ENCODE measurements at places on chromosomes 5 and 9. TPM values are rescaled to one million over a fixed set of nuclear protein-coding genes. Genes with fewer than 3 reads are reported as not detected.

GRCh38 chr5:140869555-140869886 lies 764 bp downstream of the PCDHA11 start:
- H3K27ac ChIP-seq: no peak overlapping the region
- DNase-seq: no peak
- no peaks in the 10 kb centered on the region for H3K36me3 ChIP-seq
- H3K4me1 ChIP-seq: no peaks in the 10 kb centered on the region

- no peak overlapping the region for H3K27ac ChIP-seq
- H3K27me3 ChIP-seq: peaks cover 7% of the 10 kb centered on the region
- no peaks in the 10 kb centered on the region for H3K36me3 ChIP-seq
- no peak for DNase-seq
- H3K4me3 ChIP-seq: no peak overlapping the region
These were observed 46.3 kb downstream of the FYB1 start for GRCh38 chr5:39173069-39173468.

The TMC1 gene
- 0.36 TPM for total RNA-seq

- H3K4me3 ChIP-seq: no peak overlapping the region
- H3K4me1 ChIP-seq: no peaks in the 10 kb centered on the region
- H3K27ac ChIP-seq: no peak overlapping the region
- no peaks in the 10 kb centered on the region for H3K27me3 ChIP-seq
- DNase-seq: no peak
These were observed 879.8 kb upstream of the DMAC1 start for GRCh38 chr9:8679371-8679822.

The SPATA31E1 gene
- not detected for total RNA-seq

The CCDC183 gene
- 0.62 TPM for total RNA-seq

DNA sequence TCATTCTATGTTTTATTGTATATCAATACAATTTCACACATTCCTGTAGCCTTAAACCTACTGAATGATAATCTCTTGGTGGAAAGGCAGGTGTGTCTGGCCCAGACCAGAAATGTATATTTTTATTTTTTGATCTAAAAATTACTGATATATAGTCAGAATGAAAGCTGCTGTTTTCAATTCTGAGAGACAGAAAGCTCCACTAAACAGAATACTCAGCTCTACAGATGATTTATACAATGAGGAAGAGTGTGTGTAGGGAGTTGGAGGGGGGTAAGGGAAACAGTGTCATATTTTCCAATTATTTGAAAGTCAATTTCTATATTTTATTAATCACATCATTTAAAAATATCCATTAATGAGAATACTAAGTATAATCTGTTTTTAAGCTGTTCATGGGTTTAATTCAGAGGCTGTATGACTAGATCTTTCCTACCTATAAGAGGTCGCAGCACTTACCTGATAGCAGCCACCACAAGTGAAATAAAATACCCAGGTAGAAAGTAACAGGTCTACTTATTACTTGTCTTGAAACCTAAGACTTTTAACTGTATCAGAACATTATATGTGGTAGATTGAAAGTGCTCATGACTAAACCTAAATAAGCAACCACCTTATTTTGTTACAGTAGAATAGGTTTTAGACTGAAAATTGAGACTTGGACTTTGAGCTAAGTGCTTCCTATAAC lies 183.4 kb downstream of the TMC1 start:
- no peaks in the 10 kb centered on the region for H3K4me1 ChIP-seq
- H3K36me3 ChIP-seq: no peaks in the 10 kb centered on the region
- no peak for DNase-seq

The ARSK gene
- total RNA-seq: 13.7 TPM

The C5orf58 gene
- total RNA-seq: 0.15 TPM

GRCh38 chr9:124042201-124042721 lies 30.7 kb downstream of the LHX2 start:
- no peak overlapping the region for H3K27ac ChIP-seq
- no peak overlapping the region for H3K4me3 ChIP-seq
- no peaks in the 10 kb centered on the region for H3K27me3 ChIP-seq
- H3K36me3 ChIP-seq: no peaks in the 10 kb centered on the region
- DNase-seq: no peak

DNA sequence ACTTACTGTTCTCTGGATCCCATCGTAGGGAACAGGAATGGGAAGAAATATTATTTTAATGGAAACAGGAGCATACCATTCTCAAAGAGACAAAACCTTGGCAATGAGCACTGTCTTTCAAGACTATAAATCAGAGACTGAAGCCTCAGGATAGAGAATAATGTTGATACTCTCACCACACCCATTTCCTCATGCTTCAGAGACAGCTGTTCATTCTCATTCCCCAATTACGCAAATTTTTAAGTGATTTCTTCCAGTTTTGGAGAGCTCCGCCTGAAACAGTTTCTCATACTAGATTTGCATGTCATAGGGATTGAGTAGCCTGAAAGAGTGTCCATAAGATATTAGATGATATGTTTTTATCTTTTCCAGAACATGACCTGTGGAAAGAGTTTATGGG lies 290.5 kb upstream of the RASA1 start:
- H3K27me3 ChIP-seq: no peaks in the 10 kb centered on the region
- DNase-seq: no peak
- H3K27ac ChIP-seq: no peak overlapping the region
- H3K4me3 ChIP-seq: no peak overlapping the region
- H3K4me1 ChIP-seq: no peaks in the 10 kb centered on the region

The CCDC152 gene
- total RNA-seq: not detected

The SLCO6A1 gene
- total RNA-seq: not detected

The PARP8 gene
- 20.2 TPM for total RNA-seq

- H3K27ac ChIP-seq: no peak overlapping the region
- no peaks in the 10 kb centered on the region for H3K4me1 ChIP-seq
- DNase-seq: no peak
- no peak overlapping the region for H3K4me3 ChIP-seq
These were observed 512.9 kb downstream of the NTRK2 start for GRCh38 chr9:85182383-85182782.

GRCh38 chr5:178553517-178553916 lies 36.7 kb downstream of the COL23A1 start:
- H3K36me3 ChIP-seq: no peaks in the 10 kb centered on the region
- H3K4me1 ChIP-seq: no peaks in the 10 kb centered on the region
- H3K27me3 ChIP-seq: 0 out of 2 replicates have a peak, but pooled peaks cover 2% of the 10 kb centered on the region
- no peak overlapping the region for H3K4me3 ChIP-seq

GRCh38 chr5:117888688-117889087 lies 1099.7 kb downstream of the DTWD2 start:
- no peak for DNase-seq
- H3K27me3 ChIP-seq: no peaks in the 10 kb centered on the region
- no peak overlapping the region for H3K4me3 ChIP-seq
- H3K27ac ChIP-seq: no peak overlapping the region
- no peaks in the 10 kb centered on the region for H3K36me3 ChIP-seq

DNA sequence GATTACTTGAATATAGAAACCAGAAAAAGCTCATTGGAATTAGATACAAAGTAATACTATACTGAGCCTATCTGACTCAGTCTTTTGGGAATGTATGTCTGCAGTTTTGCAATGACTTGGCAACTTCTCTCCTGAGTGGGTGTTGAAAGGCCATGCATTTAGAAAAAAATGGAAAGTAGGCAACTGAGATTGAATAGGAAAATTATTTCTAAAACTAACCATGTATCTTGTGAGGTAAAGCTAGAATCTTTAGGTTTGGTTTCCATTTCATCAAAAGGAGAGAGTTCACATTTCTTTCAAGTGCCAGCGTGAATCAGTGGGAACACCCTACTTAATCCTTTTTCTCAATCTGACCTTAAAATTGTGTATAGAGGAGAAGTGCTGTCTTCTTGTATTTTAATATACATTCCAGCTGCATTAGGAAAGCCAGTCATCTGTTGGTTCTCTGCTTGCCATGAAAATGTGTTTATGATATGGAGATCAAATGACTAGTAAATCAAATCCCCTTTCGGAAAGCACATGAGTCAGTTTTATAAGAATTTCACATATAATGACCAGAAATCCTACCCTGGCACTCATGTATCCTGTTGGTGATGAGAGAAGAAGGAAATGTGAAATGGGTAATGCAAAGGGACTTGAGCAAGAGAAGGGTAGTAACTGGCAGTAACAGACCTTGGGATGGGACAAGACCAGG lies 30.4 kb downstream of the NFX1 start:
- no peak for DNase-seq
- no peak overlapping the region for H3K27ac ChIP-seq
- H3K36me3 ChIP-seq: peaks cover 36% of the 10 kb centered on the region
- no peak overlapping the region for H3K4me3 ChIP-seq
- no peaks in the 10 kb centered on the region for H3K4me1 ChIP-seq

DNA sequence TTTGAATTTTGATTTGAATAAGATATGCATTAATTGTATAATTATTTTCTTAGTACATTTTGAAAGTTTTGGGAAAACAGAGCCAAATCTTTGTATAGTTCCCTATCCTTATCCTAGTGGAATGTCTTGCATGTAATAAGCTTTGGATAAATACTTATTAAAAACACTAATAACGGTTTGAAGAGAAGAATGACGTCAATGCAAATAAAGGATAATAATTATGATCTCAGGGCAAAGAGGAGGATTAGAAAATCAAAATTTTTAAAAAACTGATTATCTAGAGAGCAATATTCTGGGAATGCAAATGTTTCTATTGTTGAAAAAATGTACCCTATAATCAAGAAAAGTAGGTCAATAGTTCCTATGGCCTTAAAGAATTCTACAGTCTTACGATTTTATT lies 22.1 kb downstream of the TYRP1 start:
- no peak overlapping the region for H3K4me3 ChIP-seq
- H3K27me3 ChIP-seq: no peaks in the 10 kb centered on the region
- no peaks in the 10 kb centered on the region for H3K36me3 ChIP-seq
- H3K27ac ChIP-seq: no peak overlapping the region
- DNase-seq: no peak
- H3K4me1 ChIP-seq: no peaks in the 10 kb centered on the region

The PPP1R2B gene
- total RNA-seq: 0.10 TPM

- H3K27ac ChIP-seq: no peak overlapping the region
- DNase-seq: no peak
- no peaks in the 10 kb centered on the region for H3K4me1 ChIP-seq
- no peak overlapping the region for H3K4me3 ChIP-seq
- no peaks in the 10 kb centered on the region for H3K27me3 ChIP-seq
These were observed 2.1 kb upstream of the PSIP1 start for GRCh38 chr9:15512889-15513288.

DNA sequence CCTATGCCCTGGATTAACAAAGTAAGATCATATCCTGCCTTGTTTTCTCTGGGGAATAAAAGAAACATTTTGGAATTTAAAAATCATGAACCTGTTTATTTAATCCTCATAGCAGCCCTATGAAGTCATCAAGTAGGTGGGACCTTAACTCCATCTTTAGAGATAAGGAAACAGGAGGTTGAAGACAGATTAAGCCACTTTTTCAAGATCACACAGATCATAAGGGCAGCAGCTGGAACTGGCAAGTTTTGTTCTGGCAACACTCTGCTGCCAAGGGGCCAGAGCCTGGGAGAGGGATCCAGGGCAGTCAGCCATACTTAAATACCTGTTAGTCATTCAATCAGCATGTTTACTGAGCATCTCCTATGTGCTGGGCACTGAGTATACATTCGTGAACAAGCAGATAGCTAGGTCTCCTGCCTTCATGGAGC lies 63.7 kb downstream of the SLC1A1 start:
- no peak overlapping the region for H3K4me3 ChIP-seq
- H3K36me3 ChIP-seq: no peaks in the 10 kb centered on the region
- H3K27ac ChIP-seq: no peak overlapping the region

The CMYA5 gene
- 0.31 TPM for total RNA-seq

DNA sequence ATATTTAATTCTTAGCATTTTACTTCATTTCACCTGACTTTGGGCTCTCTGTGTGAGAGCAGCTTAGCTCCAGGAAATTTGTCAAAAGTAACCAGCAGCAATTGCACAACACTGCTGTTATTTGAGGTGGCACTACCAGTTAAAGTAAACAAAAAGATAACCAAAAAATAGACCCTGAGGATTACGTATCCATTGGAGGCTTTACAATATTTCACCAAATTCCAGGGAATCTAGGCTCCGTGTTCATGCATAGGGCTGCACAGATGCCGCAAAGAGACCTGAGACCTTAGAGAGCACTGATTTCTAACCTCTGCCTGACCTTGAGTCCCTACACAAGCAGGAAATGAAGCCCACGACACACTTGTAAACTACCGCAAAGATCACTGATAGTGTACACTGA lies 1392.7 kb upstream of the CDH6 start:
- no peak for DNase-seq
- no peaks in the 10 kb centered on the region for H3K27me3 ChIP-seq
- no peak overlapping the region for H3K4me3 ChIP-seq
- H3K27ac ChIP-seq: no peak overlapping the region
- H3K4me1 ChIP-seq: no peaks in the 10 kb centered on the region

The EXOSC2 gene
- total RNA-seq: 41.0 TPM

GRCh38 chr5:62333250-62333794 lies 27.3 kb downstream of the KIF2A start:
- H3K27ac ChIP-seq: no peak overlapping the region
- no peaks in the 10 kb centered on the region for H3K4me1 ChIP-seq
- H3K4me3 ChIP-seq: no peak overlapping the region
- no peaks in the 10 kb centered on the region for H3K27me3 ChIP-seq
- H3K36me3 ChIP-seq: no peaks in the 10 kb centered on the region

DNA sequence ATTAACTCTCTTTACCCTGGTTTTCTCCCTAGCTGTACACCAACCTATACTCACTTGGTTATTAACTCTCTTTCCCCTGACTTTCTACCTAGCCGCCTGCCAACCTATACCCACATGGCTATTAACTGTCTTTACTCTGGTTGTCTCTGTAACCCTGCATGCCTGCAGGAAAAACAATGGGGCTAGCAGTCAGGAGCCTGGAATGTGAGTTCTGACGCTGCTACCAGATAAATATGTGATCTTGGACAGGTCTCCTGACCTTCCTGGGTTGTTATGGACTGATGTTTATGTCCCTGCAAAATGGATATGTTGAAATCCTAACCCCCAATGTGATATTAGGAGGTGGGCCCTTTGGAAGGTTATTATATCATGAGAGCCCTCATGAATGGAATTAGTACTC lies 119.2 kb downstream of the SMARCA2 start:
- H3K36me3 ChIP-seq: no peaks in the 10 kb centered on the region
- no peaks in the 10 kb centered on the region for H3K4me1 ChIP-seq
- H3K27ac ChIP-seq: no peak overlapping the region

DNA sequence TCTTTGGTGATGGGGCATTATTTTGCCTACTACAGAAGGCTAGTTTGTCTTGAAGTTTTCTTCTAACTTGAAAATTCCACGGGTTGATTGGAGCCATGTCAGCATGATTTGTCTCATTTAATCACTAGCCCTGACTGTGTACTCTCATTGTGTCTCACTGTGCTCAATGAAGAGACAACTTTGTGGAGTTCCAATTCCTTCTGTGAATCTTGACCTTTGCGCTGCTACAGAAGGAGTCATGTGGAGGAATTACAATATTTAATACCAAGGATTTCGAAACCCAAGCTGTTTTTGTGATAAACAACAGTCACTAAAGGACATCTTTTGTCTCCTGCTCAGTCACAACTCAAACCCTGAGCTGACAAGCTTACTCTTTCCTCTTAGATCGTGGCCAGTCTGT lies 98.6 kb upstream of the ACTBL2 start:
- DNase-seq: no peak
- H3K4me3 ChIP-seq: no peak overlapping the region
- H3K36me3 ChIP-seq: no peaks in the 10 kb centered on the region
- no peaks in the 10 kb centered on the region for H3K4me1 ChIP-seq

The HACD4 gene
- total RNA-seq: 0.13 TPM

All from Panc1 (cell line).